Muscle of back (tissue), 13 donors: ENCODE measurements at places on chromosomes 6 and 20.
A peak's percentile ranks its signal among the peaks of the same experiment; 100 is the strongest.

DNA sequence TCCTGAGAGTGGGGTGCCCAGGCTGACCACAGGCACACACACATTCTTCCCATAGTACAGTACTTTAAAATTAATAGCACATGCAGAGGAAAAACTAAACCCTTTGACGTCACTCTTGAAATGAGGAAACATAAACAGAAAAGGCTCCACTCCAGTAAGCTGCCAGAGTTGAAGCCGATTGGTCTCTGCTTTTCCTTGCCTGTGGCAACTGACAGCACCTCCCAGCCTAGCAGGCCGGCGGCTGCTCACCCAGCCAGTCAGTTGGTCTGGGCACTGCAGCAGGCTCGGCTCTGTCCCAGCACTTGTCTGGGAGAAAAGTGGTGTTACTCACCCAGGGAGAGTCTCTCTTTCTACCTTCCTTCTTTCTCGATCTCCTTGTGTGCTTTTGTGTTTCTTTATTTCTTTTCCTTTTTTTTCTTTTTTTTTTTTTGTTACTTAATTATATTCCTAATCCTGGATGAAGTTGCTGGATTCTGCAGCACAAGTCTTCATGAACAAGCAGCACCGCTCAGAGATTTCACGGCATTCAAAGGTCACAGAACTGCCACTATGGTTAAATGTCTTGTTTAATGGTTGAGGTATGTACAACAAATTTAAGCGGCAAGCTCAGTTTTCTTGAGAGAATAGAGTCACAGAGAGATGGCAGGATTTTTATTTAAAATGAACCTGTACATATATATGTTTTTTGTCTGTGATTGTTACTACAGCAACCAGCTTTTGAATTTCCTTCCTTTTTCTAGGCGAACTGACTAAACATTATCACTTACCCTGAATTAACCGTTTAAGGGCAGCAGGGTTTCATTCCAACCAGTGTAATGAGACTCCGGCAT lies at the start of gene PDE7B:
Gene PDE7B, plus strand, starts transcription at position 260 of the 830 bp plus-strand sequence.
- peak; percentile 95 for DNase-seq

DNA sequence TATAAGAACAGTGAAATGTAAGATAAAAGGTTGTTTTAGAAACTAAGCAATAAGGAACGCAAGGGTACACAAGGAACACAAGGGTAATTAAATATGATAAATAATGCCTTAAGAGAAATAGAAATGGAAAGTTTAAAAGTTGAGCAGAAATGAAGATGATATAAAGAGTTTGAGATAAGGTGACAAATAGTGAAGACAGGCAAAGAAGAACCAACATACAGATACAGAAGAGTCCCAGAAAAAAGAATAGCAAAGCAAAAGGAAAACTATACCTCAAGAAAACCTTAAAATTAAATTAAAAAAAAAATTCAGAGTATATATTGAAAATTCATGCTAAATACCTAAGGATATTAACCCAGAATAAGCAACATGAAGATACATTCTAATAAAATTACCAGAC lies 16.4 kb downstream of the HDDC2 start:
- DNase-seq, result no peak

- DNase-seq, result no peak
Observed at GRCh38 chr6:27669295-27669623, 196.4 kb upstream of the ZNF184 start.

GRCh38 chr6:33440649-33441309 lies 13.6 kb upstream of the ZBTB9 start:
- DNase-seq, result no peak

GRCh38 chr6:121853686-121854085 lies 418.2 kb downstream of the GJA1 start:
- DNase-seq, result no peak

GRCh38 chr20:33007376-33008335 lies at the start of gene BPIFB2:
TSS of gene BPIFB2 (plus strand) at chr20:33007704. CDS start at chr20:33008575, 871 bp downstream.
- DNase-seq, result no peak

GRCh38 chr6:128494440-128494839 lies 26.0 kb downstream of the PTPRK start:
- DNase-seq, result peak; percentile 36

DNA sequence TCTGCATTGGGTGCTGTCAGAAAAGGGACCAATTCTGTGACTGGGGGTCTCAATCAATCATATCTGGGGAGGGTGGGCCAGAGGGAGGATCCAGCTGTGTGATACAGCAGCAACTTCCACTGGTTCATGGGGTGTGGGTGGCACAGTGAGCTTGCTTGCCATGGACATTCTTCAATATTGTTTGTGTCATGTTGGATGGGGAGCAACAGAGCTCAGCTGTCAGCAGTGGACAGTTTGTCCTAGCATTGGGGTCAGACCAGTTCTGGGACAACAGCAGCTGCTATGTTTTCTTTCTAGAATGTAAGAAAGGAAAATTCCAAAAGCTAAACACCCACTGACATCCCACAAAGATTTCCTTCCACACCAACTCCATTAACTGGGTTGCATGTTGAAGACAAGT lies 221.9 kb upstream of the CDH4 start:
- no peak for DNase-seq

GRCh38 chr6:17267566-17267965 lies 13.6 kb upstream of the RBM24 start:
- DNase-seq, result no peak

DNA sequence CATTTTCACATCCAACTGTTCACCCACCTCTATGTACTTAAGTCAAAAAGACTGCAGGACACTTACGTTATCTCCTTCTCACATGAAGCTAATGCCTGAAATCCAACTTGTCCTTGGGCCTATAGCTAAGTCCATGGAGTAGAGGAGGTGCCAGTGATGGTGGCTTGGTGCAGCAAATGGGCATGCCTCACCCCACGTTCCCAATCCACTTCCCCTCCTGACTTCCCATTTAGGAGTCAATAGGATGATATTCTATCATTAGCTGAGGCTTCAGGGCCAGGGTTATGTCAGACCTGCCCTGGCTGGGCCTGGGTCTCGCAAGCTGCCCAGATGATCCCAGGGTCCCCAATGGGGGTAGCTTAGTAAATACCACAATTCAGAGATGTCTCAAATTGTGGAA lies 410.4 kb downstream of the MAFB start:
- no peak for DNase-seq

DNA sequence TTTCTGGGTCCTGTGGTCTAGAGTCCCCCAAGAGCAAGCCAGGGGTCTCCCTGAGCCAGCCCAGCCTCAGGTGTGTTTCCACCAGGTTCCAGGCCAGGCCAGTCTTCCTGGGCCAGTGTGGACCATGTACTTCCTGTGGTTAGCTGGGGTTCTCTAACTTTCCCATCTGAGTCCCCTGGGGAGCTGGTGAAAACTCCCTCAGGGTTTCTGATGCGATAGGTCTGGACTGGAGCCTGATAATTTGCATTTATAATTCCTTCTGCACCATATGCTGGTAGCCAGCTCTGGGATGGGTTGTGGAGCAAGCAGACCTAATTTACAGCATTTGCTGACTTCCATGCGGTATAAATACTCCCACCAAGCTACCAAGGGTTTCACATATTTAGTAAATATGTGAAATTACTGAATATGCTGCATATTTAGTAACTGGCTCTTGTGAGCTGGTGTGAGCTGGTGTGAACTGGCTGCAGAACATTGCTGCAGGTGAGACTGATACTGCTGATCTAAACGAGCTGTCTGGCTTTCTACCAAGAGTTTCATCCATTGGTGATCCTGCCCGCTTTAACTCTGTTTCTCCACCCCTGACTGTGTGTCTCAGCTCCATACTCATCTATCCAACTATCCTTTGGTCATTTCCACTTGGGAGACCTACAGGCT lies 62.6 kb downstream of the RIN2 start:
- no peak for DNase-seq

DNA sequence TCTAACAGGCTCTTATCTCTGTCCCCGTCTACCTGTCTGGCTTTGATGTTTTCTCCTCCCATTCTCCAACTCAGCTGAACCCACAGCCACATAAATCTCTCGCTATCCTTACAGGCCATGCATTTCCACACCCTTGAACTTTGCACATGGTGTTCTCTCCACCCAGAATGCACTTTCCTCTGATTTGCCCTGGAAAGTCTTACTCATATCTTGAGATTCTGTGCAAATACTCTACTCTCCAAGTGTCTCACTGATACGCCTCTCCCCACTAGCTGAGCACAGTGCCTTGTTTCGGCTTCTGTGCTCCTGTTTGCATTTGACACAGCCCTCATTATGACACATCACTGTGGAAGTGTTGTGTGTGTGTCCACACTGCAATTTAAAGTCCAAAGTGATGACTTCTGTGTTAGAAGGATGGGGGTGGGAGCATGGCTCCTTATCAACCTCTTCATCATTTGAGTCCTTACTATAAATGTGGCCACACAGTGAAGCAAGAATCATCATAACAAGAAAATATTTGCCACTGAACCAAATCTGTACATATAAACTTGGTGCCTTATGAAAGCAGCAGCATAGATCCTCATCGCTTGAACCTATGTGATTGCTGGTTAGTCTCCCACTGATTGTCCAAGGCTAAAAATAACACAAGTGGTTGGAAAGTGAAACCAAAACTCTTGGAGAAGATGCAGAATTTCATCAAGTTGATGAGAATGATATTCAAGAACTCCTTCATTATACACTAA lies 5.5 kb upstream of the PRELID3B start:
- peak; percentile 45 for DNase-seq

- DNase-seq, result no peak
Observed at GRCh38 chr6:166488701-166489100, 97.8 kb downstream of the RAMACL start.

GRCh38 chr20:37392441-37393195 lies 46.7 kb downstream of the SRC start:
- DNase-seq, result no peak

- DNase-seq, result no peak
Observed at GRCh38 chr6:97025088-97025487, 100.6 kb downstream of the KLHL32 start.

DNA sequence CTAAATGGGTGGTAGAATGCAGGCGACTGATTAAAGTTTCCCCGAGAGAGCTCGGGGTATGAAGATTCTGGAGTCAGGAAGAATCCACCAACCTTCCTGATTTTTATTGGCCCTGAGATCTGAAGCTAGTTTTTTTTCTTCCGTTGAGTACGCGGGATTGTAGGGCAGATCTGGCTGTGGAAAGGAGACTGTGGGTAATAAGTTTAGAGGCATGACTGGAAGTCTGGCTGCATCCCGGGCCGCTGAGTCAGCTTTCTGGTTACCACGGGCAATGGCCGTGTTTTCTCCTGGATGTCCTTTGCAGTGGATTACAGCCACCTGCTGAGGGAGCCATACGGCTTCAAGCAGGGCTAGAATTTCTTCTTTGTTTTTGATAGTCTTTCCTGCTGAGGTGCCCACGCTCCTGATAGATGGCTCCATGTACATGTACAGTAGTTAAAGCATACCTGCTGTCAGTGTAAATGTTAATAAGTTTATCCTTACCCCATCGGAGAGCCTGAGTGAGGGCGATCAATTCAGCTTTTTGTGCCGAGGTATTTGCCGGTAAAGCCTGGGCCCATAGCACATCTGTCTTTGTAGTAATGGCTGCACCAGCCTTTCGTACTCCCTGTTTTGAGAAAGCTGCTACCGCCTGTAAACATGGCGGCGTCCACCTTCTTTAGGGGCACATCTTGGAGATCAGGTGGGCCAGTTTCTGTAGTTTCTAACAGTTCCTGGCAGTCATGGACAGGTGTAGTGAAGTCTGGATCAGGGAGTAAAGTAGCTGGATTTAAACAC lies 154.0 kb downstream of the TRIM27 start:
- no peak for DNase-seq

GRCh38 chr20:58646257-58646656 lies 4.8 kb upstream of the STX16 start:
- no peak for DNase-seq
